ENCODE measurements at places on chromosomes 2 and 18.
A peak's percentile ranks its signal among the peaks of the same experiment; 100 is the strongest.

DNA sequence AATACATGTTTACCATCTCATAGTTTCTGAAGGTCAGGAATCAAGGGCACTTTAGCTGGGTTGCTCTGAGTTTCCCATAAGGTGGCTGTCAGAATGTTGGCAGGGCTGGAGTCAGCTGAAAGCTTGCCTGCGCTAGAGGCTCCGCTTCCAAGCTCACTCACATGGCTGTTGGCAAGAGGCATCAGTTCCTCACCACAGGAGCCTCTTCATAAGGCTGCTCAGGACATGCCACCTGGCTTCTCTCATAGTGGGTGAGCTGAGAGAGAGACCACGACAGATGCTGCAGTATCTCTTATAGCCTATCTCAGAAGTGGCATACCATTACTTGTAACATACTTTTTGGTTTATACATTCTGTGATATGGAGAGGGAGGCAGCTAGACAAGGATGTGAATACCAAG lies 7.2 kb downstream of the HADHB start:
- DNase-seq: peak; percentile 28

DNA sequence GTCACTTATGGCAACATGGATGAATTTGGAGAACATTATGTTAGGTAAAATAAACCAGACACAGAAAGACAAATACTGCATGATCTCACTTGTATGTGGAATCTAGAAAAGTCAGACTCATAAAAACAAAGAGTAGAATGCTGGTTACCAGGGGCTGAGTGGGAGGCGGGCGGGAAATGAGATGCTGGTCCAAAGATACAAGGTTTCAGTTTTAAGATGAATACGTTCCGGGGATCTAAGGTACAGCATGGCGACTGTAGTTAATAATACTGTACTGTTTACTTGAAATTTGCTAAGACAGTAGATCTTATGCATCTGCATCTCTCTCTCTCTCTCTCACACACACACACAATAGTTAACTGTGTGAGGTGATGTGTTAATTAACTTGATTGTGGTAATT lies 14.2 kb downstream of the FAM110C start:
- no peak for DNase-seq

- DNase-seq: no peak
These were observed 1.4 kb upstream of the NCOA1 start for GRCh38 chr2:24489465-24490180.

DNA sequence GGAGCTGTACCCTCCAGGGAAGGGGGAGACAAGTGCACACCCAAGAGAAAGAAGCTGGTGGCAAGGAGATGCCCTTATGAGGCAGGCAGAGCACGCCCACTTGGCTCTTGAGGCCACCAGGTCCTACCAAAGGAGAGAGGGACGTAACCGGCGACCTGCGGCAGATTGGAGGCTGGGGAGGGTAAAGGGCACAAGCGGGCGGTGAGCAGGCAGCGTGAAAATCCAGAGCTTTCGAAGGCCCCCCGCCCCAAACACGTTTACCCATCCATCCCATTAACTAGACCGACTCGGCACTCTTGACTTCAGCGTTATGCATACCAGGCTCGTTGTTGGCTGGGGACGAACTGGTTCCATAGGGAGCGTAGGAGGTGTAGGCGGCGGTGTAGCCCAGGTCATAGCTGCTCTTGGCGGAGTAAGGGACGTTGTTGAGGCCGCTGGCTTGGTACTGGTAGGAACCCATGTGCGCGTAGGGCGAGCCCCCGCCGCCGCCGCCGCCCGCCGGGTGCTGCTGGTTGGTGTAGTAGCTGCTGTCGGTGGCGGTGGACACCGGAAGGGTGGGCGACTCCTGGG lies 794 bp downstream of the DLX2 start:
- DNase-seq: peak; percentile 30

- no peak for DNase-seq
These were observed 51.7 kb downstream of the MFSD6 start for GRCh38 chr2:190459881-190460280.

DNA sequence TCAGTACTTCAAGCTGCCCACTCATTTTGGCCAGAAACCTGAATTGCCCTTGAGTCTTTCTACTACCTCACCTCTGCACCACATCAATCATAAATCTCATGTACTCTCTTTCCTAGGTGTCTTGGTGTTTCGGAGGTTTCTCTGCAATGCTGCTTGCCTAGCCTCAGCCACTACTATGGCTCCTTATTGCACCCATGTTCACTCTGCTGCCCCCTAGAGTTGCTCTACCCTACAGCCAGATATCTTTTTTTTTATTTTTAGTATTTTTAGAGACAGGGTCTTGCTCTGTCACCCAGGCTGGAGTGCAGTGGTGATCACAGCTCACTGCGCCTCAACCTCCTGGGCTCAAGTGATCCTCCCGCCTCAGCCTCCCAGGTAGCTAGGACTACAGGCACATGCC lies 413.0 kb downstream of the PTPRM start:
- DNase-seq: no peak

GRCh38 chr2:104873689-104874054 lies 19.8 kb downstream of the POU3F3 start:
- no peak for DNase-seq

GRCh38 chr2:152396051-152396511 lies 61.1 kb downstream of the FMNL2 start:
- DNase-seq: no peak

GRCh38 chr2:123644053-123644452 lies 381.0 kb upstream of the CNTNAP5 start:
- DNase-seq: no peak
